ENCODE measurements at places on chromosomes 1 and 21. TPM values are rescaled to one million over a fixed set of nuclear protein-coding genes. Genes with fewer than 3 reads are reported as not detected.

The TNFRSF18 gene
- 9.3 TPM for total RNA-seq

The PGLYRP3 gene
- not detected for total RNA-seq

The ACADM gene
- 33.9 TPM for total RNA-seq

The PTAFR gene
- 0.22 TPM for total RNA-seq

The ZNF281 gene
- 16.6 TPM for total RNA-seq

The PFKFB2 gene
- 4.7 TPM for total RNA-seq

The GBP7 gene
- 0.20 TPM for total RNA-seq

The BRDT gene
- total RNA-seq = not detected

The PTPRC gene
- 826 TPM for total RNA-seq

The C1orf174 gene
- total RNA-seq = 23.7 TPM

The CELA2A gene
- total RNA-seq = not detected

The PTCH2 gene
- total RNA-seq = 0.86 TPM
